ENCODE measurements at places on chromosomes 6 and 20.

DNA sequence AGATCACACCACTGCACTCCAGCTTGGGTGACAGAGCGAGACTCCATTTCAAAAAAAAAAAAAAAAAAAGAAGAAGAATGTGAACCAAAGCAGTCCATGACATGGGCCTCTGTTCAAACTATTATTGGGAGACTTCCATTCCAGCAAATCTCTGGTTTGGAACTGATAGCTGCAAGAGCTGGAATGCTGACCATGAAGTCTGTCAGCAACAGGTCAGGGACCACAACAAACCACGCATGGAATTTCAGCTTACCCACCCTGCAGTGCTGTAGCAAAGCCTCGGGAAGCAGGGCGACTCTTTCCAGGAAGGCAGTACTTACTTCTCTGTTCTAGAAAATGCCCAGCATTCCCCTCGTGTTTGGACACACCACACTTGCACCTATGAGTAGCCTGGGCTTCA lies 34.1 kb upstream of the TBC1D7 start:
- peak; percentile 45 for DNase-seq

- DNase-seq, result no peak
Measured at GRCh38 chr6:3910106-3910663, 61.0 kb downstream of the FAM50B start.

DNA sequence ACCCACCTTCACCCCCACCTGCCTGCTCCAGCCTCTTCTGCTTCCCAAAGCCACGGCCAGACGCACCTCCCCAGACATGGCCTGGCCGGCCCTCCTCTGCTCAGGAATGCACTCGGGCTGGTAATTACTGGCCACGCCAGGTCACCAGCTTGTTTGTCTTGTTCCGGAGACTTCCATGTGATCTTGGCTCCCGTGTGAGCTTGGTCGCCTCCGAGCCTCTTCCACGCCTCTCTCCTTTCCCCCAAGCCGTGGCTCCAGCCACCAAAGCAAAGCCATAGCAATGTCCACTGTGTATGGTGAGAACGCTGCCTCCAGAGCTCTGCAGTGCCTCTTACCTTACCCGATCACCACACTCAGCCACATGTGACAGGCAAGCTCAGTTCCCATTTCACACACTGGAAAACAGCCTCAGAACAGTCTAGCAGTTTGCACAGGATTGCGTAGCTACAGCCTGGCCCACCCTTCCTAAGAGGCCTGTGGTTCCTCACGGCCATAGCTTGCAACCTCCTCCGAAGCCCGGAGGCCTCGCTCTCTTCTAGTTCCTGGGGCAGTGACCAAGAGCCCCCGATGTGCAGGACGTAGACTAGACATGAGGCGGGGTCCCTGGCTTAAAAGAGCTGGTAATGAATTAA lies 48.1 kb upstream of the AFDN start:
- no peak for DNase-seq

GRCh38 chr6:26571592-26572296 lies 25.0 kb upstream of the ABT1 start:
- DNase-seq, result peak; percentile 71

All from AG20443 (cell line).